Neural crest cell (in vitro differentiated cells): ENCODE measurements at places on chromosomes 1 and 21.

GRCh38 chr21:46675595-46676280 is 40.3 kb downstream of the PRMT2 start:
- DNase-seq, result no peak

- DNase-seq, result no peak
Measured at GRCh38 chr1:247434005-247434404, 18.0 kb downstream of the NLRP3 start.

DNA sequence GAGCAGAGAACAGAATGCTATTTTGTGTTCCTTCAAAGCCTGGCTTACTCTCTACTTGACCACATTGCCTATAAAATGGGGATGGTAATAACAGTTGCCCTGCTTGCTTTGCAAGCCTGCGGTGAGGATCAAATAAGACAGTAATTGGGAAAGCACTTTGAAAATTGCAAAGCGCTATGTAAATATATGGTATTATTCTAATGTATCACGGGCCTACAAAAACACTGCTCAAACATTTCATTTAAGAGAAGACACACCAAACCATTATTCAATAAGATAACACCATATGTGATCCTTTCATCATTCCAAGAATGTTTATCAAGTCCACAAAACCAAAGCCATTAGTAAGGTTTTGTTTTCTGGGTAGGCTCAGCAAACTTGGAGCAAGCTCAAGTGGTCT is 208.4 kb downstream of the ROR1 start:
- no peak for DNase-seq

DNA sequence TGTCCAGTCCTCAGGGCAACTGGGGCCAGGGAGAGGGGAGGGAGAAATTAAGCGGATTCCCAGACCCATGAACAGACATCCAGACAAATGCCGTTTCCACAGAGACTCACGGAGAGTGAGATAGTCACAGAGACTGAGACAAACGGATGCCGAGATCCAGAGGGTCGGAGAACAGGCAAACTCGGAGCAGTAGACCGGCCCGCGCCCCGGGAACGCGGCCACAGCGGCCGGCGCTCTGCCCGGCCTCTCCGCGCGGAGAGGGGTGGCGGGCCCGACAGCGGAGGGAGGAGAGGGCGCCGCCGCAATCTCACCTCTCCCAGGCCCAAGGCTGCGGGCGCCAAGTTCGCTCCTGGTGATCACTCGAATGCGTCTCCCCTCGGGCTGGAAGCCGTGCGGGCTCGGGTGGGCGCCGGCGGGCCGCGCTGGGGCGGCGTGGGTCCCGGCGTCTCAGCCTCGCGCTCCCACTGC is 831 bp upstream of the FOXD2 start:
- DNase-seq, result no peak

- no peak for DNase-seq
Measured at GRCh38 chr1:227779021-227779441, 36.4 kb upstream of the PRSS38 start.

- no peak for DNase-seq
Measured at GRCh38 chr1:214310010-214310409, 29.1 kb downstream of the SMYD2 start.

GRCh38 chr1:109878531-109879104 is 32.0 kb upstream of the CSF1 start:
- DNase-seq, result no peak

DNA sequence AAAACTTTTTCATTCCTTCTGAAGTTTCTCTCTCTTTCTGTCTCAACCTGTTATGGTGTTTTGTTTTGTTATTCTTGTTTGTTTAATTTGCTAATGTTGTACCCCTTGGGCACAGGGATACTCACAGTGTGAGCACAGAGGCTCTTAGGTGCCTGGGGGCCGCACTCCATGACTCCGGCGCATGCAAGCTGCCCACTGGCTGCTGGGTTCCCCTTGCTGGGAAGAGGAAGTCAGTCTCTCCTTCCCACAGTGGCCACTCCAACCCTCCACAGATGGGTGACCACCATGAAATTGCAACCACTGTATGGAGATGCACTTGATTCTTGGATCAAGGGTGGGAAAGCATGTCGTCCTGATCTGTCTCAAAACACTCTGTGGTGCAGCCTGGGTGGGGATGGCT is 4.6 kb upstream of the CD1A start:
- DNase-seq, result no peak
